ENCODE measurements at places on chromosomes 11 and 22. TPM values are rescaled to one million over a fixed set of nuclear protein-coding genes. Genes with fewer than 3 reads are reported as not detected.
A peak's percentile ranks its signal among the peaks of the same experiment; 100 is the strongest.

- no peak for DNase-seq
These were observed 9.9 kb upstream of the RASD2 start for GRCh38 chr22:35530700-35531099.

DNA sequence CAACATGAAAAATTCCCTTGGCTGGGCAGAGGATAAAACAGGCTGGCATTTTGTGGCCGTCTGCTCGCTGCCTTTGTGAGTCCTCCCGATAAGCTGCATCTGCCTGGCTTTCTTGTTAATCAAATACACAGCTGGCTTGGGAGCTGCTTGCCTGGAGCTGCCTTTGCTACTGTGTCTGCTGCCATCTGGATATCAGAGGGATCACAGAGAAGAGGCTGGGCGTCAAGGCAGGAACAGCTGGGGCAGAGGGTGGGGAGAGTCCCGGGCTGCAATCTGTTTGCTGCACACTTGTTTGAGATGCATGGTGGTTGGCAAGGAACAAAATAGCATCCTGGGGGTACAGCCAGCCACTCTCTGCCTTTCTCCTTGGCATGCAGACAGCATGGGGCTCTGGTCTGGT, 36.0 kb downstream of the COMMD9 start:
- DNase-seq, result no peak

DNA sequence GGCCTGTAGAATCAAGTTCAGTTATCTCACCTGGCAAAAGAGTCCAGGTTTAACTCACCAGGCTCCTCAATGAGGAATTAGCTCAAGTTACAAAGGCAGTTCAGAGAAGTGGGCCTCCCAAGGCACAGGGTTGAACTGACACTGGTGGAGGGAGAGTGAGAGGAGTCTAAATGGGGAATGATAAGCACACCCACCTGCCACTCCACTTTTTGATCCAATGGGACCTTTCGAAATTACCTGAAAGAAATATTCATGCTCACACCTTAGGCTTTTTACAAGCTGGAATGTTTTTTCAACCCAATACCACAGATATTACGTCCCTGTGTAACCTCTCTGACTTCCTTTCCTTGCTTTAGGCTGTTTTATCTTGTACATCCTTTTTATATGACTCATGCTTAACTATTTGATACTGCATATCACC, 642.7 kb upstream of the TENM4 start:
- no peak for DNase-seq

Gene OR56A1
- total RNA-seq, result not detected

DNA sequence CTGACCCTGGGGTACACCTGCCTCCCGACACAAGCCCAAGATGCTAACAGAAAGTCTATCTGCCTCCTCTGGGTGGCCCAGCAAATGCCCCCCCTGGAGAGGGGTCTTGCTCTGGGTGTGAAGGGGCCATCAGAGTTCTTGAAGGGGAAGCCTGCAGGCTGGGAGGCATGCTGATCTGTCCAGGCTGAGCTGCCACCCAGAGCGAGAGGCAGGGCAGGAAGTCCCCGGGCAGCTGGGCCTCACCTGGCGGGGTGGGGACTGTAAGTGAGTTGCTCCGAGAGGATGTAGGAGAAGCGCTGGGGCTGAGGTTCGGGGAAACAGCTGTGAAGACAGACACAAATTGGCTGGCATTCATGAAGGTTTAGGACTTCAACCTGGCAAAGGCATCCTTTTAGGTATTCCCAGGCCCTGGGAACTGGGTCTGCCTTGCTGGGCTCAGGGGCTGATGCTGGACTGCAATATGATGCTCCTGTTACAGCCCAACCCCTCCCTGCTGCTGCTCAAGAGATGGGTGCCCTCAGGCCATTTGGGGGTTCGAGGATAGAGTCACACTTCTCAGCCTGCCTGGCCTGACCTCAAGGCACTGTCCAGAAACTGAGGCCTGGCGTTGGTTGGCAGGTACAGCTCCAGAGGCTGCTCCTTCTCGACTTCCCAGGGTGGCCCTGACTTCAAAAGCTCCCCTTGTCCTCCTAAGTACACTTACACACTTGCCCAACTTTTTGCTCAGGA, 60.2 kb upstream of the LYVE1 start:
- DNase-seq, result no peak

DNA sequence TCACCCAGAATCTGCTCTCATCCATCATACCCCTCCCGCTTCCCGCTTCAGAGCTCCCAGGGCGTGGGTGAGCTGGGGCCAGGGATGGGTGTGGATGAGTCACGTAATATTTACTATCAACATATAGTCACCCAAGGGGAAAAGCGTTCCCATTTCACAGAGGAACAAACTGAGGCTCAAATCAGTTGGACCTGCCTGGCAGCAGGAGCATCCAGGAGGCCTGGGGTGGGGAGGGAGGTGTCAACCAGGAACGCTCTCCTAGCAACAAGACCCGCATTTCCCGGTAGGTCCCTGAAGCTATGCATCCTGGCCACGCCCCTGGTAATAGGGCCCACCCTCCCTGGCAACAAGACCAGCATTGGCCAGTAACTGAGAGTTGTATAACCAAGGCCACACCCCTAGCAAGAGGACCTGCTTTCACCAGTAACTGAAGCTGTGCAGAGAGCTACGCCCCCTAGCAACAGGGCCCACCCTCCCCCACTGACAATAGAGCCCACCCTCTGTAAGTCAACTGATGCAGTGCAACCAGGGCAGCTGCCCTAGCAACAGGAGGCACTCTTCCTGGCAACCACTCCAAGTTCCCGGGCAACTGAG, 32.7 kb upstream of the TXNRD2 start:
- no peak for DNase-seq

- DNase-seq, result no peak
These were observed 88.3 kb downstream of the FBXO7 start for GRCh38 chr22:32562916-32563315.

GRCh38 chr11:134610116-134610910, 198.3 kb upstream of the B3GAT1 start:
- DNase-seq, result no peak

DNA sequence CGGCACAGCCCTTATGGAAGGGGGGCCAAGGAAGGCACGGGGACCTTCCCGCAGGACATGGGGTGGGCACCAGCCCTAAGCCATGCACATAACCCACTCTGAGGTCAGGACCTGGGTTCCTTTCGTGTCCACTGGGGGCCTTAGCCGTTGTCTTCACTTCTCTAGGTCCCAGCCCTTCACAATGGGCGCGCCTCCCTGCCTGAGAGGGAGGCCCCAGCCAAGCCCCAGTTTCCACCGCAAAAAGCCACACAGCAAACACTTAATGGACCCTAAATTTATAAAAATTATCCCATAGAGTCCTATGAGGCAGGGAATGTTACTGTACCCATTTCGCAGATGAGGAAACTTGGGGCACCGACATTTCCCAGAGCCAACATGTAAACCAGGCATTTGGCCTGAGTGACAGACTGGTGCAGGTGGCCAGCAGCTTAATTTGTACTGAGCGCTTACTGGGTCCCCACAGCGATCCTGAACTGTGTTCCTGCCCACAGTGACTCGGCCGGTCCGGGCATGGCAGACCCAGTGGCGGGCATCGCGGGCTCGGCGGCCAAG, 1.2 kb downstream of the GAS2L1 start:
- no peak for DNase-seq

Gene ZNF408
- total RNA-seq, result 5.0 TPM

DNA sequence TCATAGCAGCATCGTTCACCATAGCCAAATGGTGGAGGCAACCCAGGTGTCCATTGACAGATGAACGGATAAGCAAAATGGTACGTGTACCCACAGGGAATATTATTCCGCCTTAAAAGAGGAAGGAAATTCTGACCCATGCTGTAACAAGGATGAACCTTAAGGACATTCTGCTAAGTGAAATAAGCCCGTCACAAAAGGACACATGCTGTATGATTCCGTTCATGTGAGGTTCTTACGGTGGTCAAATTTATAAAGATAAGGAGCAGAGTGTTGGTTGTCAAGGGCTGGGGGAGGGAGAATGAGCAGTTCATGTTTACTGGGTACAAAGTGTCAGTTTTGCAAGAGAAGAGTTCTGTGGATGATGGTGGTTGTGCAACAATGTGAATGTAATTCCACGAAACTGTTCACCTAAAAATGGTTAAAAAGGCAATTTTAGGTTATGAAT, 26.3 kb downstream of the APOL1 start:
- DNase-seq, result no peak

- DNase-seq, result no peak
These were observed 12.3 kb downstream of the ME3 start for GRCh38 chr11:86660088-86660487.

Gene CNIH2
- total RNA-seq, result not detected

- no peak for DNase-seq
These were observed 16.2 kb downstream of the CD6 start for GRCh38 chr11:60987577-60988277.

DNA sequence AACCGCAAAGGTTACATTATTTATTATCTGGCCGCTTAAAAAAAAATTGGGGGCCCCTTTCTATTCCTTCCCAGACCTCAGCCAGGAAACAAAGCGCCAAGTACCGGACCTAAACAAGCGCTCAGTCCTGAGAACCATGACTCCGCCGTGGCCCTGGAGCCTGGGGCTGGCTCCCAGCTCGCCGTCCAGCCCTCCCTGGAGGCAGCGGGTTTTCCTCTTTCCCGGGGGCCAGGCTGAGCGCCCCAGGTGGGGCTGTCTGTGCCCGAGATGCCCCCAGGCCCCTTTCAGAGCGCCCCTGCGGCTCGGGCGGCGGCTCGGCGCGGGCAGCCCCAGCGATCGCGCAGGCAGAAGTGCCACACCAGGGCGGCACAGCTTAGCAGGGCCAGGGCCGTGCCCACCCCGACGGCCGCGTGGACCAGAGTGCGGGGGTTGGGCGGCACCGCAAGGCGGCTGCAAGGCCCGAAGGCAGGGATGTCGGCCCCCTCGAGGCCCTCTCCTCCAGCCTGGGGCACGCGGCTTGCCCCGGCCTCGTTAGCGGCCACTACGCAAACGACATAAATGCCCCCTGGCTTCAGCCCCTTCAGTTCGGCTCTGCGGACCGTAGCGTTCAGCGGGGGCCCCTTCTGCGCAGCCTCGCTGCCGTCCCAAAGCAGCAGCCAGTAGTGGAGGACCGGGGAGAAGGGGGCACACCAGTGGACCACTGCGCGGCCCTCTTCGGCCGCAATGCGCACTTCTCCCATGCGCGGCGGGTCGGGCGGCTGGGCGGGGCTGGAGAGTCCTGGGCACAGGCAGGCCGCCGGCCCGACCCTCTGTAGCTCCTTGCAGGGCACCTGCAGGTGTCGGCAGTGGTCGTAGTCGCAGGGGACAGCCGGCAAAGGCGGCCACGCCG, 1.6 kb downstream of the LRRN4CL start:
- no peak for DNase-seq

GRCh38 chr22:46076651-46077339, 73.5 kb upstream of the PPARA start:
- peak; percentile 58 for DNase-seq

- no peak for DNase-seq
These were observed 79.1 kb upstream of the SC5D start for GRCh38 chr11:121213362-121213893.

GRCh38 chr22:28589102-28589750, 90.4 kb downstream of the TTC28 start:
- DNase-seq, result no peak

Gene SLCO2B1
- 17.7 TPM for total RNA-seq

DNA sequence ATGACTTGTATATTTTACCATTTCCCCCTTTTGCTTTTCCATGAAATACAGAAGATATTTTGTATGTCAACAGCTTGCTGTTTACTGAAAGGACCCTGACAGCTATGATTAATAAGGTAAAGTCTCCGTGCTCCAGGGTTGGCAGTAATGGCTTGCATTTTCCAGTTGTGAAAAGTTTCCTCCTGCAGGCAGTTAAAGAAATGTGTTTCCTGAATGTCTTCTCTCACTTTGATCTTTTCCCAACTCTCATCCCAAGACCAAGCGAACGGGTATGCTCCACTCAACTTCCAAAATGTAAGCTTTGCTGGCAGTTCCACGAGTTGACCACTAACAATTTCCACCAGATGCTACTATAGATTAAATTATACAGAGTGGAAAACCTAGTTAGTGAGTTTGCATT, 8.9 kb downstream of the FIBIN start:
- no peak for DNase-seq

DNA sequence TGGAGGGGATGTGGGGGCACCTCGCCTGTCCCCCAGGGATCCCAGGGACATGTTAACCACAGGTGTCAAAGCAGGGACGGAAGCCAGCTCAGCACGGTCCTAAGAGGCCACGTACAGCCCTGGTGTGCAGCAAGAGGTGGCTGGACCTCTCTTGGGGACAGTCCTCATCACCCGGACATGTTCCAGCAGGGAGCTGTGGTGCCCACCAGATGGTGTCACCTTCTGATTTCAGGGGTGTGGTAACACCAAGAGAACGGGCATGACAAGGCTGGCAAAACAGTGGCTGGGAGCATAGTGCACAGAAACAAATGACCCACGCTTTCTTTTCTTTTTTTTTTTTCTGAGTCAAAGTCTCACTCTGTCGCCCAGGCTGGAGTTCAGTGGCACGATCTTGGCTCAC, 25.6 kb upstream of the COMT start:
- no peak for DNase-seq

DNA sequence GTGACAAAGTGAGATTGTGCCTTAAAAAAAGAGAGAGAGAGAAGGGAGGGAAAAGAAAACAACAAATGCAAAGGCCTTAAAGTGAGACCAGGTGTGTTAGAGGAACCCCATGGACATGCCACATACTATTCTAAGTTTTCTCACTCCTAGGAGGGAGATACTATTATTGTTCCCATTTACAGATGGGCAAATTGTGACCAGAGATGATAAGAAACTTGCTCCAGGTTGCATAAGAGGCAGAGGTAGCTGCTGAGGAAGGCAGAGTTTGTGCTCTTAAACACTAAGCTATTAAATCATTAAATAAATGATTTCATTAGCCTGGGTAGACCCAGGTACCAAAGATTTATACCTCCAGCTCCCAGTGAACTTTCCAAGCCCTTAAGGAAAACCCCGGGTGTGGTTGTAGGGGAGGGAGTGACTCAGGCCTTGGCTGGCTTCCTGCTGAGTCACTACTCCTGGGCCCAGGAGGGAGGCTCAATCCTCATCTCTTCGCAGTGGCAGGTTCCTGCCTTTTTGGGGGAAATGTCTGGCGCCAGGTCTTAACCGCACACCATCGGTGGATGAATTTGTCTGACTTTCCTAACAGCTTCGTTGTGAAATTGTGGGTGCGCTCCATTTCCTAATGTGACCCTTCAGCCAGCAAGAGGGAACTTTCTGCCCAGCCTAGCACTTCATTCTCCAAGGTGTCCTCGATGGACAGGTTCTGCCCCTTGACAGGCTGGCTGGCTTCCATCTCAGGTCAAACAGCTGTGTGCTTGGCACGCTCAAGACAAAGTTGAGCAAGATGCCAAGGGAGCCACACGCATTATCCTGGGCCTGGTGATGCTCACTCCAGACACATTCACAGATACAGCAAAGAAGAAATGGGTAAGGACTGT, 33.4 kb upstream of the PTPRJ start:
- DNase-seq, result peak; percentile 86

DNA sequence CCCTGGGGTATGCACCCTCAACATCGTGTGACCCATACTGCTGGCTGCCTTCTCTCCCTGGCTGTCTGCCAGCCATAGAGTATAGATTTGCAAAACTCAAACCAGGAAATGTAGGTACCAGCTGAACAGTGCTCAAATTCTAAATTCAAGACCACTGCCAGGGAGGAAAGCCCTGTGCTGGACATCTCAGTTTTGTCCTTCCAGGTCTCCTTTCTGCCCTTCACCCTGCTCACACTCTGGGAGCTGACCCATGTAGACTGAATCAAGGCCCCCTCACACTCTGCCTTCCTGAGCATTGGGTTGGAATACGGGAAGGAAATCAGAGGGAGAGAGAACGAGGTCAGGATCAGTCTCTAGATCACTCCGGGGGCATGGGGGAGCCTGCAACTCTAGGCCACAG, 12.4 kb upstream of the DRD2 start:
- no peak for DNase-seq

Gene FOSL1
- total RNA-seq, result 10.4 TPM
